ENCODE measurements at places on chromosomes 1 and 21. TPM values are rescaled to one million over a fixed set of nuclear protein-coding genes. Genes with fewer than 3 reads are reported as not detected.

GRCh38 chr1:107572674-107573211, 392.2 kb downstream of the VAV3 start:
- peak; percentile 76 for ATAC-seq

GRCh38 chr1:223037845-223038244, 105.2 kb downstream of the TLR5 start:
- no peak for ATAC-seq

DNA sequence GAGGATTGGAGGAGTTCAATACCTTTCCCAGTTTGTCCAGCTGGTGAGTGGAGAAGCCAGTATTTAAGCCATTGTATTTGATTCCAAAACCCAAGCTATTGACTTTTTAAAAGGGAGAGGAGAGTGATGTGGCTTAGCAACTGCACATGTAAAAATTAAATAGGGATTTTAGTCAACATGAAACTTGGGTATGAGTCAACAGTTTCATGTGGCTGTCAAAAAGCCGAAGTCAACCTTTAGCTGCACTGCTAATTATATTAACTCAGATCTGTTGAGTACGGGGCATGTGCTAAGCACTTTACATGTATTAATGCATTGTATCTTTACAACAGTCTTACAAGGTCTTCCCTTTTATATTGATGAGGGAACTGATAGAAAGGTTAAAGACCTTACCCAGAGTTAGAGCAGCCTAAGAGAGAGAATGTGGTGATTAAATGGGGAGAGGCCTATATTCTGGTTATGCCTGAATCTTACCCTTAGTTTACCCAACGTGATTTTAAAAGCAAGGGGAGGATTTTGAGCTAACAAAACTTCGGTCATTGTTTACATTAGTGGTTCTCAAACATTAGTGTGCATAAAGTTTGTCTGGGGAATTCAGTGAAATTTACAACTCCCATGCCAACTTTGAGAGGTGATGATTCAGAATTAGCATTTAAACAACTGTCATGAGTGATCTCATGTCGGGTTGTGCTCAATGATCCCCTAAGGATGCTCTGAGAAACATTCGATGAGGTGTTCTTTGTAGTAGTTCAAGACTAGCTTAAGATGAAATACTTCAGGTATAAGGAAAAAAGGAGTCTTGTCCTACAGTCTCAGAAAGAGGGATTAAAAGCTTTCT, 6.9 kb upstream of the SLC35F3 start:
- no peak for ATAC-seq

DNA sequence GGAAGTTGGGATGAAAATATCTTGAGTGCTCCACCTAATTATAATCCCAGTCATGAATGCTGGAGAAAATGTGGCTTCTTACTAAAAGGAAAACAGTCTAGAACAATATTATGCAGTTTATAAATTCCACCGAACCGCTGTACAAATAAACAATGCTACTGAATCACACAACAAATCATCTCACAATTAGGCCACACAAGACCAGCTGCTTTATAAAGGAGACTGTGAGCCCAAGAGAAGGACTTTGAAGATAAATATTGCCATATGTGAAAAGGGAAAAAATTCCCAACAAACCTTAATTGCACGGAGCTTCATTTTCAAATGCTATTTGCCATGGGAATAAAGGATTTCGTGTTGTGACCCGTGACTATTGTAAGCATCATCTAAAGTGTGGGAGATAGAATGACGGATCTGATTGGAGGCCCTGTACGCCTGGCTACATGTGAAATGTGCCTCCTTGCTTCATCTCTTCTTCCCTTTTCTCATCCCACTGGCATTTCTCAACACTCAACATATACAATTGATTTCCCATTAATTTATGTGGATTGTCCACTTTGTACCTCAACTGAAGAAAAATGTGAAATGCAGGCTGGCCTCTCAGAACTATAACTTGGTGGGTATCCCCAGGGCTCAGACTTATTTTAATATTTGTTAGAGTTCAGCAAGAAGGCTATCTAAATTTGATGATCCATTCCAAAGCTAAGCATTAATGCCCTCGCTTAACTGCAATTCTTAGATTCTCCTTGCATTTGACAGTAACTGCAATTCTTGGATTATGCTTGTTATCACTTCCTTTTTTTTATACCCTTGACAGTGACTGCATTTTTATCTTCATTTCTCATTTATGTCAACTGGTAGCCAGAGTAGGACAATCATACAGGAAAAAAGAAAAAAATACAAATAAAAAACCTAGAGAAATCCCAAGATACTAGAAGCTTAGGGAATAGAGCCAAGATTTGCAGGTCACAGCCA, 122.3 kb downstream of the TGFB2 start:
- ATAC-seq = no peak

- ATAC-seq = no peak
Measured at GRCh38 chr1:77678660-77679610, 3.5 kb downstream of the ZZZ3 start.

DNA sequence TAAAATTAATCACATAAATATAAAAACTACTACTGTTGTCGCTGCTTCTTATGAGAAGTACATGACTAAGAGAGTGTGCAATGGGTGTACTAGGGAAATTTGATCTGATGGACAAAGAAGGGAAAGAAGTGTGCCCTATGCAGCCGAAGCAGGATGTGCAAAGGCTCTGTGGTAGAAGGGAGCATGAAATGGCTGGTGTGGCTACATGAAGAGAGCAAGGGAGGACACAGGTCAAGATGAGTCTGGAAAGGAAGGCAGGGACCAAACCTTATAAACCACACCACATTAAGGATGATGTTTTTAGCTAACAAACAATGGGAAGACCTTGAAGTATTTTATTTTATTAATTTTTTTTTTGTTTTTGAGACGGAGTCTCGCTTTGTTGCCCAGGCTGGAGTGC, 20.0 kb downstream of the MAB21L3 start:
- no peak for ATAC-seq

- ATAC-seq = no peak
Measured at GRCh38 chr1:43452789-43453441, 816 bp downstream of the HYI start.

- no peak for ATAC-seq
Measured at GRCh38 chr1:67611846-67612245, 73.2 kb upstream of the GADD45A start.

DNA sequence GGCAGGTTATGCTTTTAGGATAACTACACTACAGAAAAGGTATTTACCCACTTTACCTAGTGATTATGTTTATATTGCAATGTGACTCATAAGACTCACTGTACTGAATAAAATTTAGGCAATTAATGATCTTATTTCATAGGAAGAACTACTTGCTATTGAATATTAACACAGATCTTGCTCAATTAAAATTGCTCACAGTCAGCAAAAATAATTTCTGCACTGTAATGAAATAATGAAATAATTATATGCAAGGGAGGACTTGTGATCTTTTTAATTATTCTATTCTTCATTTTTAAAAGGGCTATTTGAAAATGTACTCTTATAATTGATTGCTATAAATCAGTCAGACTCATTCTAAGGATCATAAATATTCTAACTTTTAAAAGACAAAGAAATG, 48.0 kb upstream of the FOXD3 start:
- no peak for ATAC-seq

GRCh38 chr1:56881417-56881816, 26.8 kb downstream of the C8A start:
- ATAC-seq = no peak

DNA sequence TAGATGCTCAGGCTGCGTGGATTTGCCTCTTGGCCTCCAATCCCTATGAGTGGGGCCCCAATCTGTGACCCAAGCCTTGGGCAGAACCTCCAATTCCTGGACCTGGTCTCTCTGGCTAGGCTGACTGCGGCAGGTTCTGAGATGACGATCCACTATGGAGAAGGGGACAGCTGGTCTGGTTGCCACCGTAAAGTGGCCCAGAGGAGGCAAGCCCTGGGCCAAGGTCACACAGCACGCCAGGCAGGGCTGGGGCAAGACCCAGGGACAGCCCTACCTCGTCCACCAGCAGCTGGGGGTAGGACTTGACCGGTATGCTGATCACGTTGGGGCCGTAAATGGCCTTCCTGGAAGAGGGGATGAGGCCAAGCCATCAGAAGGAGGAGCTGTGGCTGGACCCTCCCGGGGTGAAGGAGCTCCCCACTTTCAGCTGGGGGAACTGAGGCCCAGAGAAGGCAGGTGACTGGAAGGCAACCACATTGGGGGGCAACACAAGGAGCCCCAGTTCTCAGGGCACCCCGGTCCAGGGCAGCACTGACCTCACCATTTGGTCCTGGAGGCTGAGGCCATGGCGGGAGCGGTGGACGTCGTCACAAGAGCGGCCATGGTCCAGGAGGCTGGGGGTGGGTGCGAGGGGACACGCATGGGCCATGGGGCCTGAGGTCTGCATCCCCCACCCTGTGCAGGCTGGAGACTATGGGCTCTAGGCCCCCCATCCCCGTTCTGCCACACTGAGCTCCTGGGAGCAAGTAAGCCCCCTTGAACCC, 9.8 kb downstream of the ATP13A2 start:
- no peak for ATAC-seq

DNA sequence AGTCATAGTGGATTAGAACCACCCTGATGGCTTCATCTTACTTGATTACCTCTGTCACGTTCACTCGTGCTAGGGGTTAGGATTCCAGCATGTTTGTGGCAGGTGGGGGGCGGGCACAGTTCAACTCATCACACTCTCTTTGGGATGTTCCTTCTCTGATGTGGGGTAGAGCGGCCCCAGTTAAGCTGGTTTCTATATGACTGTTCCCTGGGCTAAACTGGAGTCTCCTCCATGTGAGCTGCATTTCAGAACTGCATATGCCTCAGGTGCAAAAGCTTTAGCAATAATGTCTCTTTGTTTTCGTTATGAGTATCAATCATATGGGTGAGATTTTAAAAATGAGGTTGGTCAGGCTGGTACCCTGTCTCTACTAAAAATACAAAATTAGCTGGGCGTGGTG, 393.2 kb downstream of the RPS6KC1 start:
- ATAC-seq = no peak

GRCh38 chr21:29524055-29524454, 225.3 kb downstream of the BACH1 start:
- ATAC-seq = peak; percentile 85

DNA sequence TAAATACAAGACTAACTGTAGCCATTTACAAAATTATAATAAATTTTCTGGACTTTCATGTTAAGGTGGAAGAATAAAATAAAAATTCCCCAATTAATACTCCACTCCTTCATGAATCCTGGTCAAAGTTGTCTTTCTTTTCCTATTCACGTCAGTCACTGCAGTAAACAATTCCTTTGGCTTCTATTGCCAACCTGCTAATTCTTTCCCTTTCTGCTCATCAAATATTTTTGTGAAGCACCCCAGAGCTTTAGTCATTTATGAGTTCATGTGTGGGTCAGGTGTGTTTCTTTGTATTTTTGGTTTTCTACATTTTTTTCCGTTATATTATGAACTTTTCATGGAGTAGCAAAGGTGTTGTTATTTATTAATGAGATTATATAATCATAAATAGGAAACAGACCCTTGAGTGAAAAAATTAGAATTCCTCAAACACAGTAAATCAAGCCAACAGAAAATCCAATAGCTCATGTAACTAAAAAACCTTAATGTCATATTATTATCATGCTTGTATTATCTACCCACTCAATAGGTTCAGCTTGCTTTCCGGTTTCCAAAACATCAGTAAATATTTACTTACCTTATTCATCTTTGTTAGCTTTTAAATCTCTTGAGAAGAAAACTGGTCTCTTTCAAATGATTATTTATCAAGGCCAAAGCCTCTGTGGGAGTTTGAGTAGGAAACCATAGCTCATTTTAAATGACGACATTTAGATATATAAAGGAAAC, 29.6 kb upstream of the PLA2G4A start:
- no peak for ATAC-seq

- ATAC-seq = no peak
Measured at GRCh38 chr1:110890474-110891196, 17.7 kb downstream of the CD53 start.

GRCh38 chr21:33858667-33859372, 56.8 kb downstream of the ATP5PO start:
- ATAC-seq = no peak

GRCh38 chr1:37108596-37109188, 74.4 kb upstream of the GRIK3 start:
- ATAC-seq = no peak

- peak; percentile 67 for ATAC-seq
Measured at GRCh38 chr1:26164036-26164860, 4.5 kb downstream of the C1orf232 start.

DNA sequence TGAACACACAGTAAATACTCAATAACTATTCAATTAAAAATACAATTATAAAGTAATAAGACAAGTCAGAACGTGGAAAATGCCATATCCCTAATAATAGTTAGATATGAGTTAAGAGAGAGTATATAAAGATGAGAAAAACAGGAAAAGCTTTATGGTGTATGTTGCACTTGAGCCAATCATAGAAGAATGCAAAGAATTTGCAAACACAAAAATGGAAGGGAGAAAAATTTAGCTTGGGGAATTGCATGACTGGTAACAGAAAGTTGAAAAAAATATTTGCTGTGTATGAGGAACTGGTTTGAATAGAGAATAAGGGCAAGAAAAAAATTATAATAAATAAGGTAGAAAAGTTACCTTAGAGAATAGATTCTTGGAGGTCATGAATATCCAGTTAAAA, 739.6 kb upstream of the CXADR start:
- no peak for ATAC-seq

DNA sequence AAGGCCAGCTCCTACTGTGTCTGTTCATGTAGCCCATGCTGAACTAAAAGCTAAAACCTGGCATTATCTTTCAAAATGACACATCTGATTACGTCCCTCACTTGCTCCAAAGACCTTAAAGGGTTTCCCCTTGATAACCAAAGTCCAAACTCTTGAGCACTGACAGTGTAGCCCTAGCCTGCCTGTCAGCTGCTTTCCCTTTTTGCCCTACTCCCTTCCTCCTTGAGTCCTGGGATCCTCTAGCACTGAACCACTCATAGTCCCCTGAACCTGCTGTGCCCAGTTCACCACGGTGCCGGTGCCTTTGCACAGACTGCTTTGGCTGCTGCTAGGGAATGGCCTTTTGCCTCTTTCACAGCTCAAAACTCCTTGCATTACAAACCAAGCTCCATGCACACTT, 67.5 kb downstream of the PLXNA2 start:
- ATAC-seq = no peak

- ATAC-seq = no peak
Measured at GRCh38 chr1:12272770-12273169, 42.9 kb downstream of the VPS13D start.

EPHA10 gene
- 0.93 TPM for total RNA-seq

DFFB gene
- 7.7 TPM for total RNA-seq

SYTL1 gene
- 0.89 TPM for total RNA-seq

CD164L2 gene
- not detected for total RNA-seq

LYPD8 gene
- total RNA-seq = not detected

TDRD5 gene
- total RNA-seq = 0.27 TPM

F13B gene
- total RNA-seq = not detected

ANXA9 gene
- total RNA-seq = not detected

SLC30A7 gene
- 11.2 TPM for total RNA-seq

IGSF5 gene
- not detected for total RNA-seq

Measured in gastroesophageal sphincter (tissue), 4 donors.